Ovary (tissue), 10 donors: ENCODE measurements at places on chromosomes 11 and 22. TPM values are rescaled to one million over a fixed set of nuclear protein-coding genes. Genes with fewer than 3 reads are reported as not detected.

DNA sequence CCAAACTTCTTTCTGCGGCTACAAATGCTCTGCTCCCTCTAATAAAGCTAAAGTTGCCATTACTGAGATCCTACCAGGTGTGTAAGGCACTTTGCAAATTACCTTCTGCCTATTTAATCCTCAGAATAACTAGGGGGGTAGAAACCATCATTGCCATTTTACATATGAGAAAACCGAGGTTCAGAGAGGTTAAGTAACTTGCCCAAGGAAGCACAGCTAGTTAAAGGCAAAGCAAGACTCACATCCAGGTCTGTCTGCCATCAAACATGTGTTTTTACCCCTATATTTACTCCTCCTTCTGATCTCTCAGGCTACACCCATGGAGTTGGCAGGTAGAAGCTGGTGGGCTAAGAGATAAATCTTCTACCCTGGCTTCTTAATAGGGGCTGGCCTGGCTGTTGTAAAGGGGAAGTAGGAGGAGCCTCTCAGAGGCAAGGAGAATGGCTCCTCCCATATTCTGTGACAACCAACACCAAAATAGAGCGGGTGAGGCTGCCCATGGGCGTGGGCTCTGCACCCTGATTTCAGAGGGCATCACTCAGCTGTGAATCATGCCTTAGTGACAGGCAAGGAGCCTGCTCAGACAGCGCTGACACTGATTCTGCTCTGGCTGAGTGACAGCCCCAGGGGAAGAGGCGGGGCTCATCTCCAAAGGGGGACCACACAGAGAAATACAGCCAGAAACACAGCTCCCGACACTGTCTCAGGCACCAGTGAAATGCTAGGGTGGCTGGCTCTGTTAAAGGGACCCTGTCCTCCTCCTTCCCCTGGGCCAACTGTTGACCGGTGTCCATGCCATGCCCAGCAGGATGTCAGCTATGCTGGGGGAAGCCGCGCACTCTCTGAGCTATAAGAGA lies 106.8 kb downstream of the ABTB2 start:
- no peak for DNase-seq

UBASH3B gene
- 0.92 TPM for total RNA-seq

DNA sequence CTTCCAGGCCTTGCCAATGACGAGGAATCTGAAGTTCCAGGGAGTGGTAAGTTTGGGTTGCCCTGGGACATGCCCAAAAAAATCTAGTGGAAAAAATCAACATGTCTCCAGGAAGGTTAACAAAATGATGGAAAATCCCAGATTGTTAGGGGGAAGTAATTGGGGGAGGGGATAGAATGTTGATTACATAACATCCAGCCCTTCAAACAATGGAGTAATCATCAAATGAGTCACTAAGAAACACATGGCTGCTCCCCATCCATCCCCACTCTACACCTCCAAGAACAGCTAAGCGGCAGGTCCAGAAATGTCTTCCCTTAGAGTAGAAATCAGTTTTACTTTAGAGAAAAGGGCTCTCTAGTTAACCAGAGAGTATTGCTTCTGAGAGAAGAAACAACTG lies 94.9 kb downstream of the ETS1 start:
- no peak for DNase-seq

PLEKHA7 gene
- 14.6 TPM for total RNA-seq

SHANK3 gene
- 4.7 TPM for total RNA-seq

GRCh38 chr11:20596205-20597153 lies 2.9 kb upstream of the SLC6A5 start:
- no peak for DNase-seq

DNA sequence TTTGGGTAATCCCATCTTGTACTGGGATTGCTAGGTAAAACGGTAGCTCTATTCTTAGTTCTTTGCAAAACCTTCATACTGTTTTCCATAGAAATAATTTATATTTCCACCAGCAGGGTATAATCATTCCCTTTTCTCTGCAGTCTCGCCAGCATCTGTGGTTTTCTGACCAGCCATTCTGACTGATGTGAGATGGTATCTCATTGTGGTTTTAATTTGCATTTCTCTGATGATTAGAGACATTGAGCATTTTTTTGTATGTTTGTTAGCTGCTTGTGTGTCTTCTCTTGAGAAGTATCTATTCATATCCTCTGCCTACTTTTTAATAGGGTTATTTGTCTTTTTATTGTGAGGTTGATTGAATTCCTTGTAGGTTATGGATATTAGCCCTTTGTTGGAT lies 220.9 kb downstream of the PGR start:
- DNase-seq, result no peak

GRCh38 chr11:465896-466530 lies 15.9 kb downstream of the PTDSS2 start:
- DNase-seq, result no peak

DNA sequence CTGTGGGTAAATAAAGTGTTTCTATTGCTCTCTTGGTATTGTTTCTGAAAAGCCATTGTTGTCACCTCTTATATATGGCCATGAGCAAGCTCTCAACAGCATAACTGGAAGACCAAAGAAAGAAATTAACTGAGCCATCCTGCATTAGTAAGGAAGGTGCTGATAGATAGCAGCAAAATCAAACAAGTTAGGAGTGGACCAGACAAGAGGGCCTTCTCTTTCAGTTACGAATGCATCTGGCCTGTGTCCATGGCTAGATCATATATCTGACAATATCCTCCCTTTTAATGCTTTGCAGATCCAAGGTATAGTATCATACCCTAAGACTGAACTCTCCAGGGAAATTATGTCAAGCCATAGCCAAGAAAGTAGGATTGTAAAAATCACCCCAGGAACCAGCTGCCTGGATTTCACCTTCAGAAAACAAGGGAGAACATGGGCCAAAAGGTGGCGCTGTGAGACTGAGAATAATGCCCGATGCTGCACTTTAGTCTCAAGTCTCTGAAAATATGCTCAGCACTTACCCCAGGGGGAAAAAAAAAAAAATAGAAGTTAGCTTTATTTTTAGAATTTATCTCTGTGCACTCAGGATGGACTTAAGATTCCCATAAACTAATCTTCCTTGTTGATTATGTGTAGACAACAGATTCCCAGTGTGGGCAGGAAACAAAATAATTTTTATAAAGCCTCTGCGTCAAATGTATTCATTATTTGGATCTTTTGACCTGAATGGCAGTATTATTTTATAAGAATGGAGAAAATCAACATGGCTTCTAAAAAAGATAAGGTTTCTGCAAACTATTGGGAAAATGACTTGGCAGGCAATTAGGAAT lies 415.1 kb downstream of the ETS1 start:
- DNase-seq, result peak; percentile 68

DNA sequence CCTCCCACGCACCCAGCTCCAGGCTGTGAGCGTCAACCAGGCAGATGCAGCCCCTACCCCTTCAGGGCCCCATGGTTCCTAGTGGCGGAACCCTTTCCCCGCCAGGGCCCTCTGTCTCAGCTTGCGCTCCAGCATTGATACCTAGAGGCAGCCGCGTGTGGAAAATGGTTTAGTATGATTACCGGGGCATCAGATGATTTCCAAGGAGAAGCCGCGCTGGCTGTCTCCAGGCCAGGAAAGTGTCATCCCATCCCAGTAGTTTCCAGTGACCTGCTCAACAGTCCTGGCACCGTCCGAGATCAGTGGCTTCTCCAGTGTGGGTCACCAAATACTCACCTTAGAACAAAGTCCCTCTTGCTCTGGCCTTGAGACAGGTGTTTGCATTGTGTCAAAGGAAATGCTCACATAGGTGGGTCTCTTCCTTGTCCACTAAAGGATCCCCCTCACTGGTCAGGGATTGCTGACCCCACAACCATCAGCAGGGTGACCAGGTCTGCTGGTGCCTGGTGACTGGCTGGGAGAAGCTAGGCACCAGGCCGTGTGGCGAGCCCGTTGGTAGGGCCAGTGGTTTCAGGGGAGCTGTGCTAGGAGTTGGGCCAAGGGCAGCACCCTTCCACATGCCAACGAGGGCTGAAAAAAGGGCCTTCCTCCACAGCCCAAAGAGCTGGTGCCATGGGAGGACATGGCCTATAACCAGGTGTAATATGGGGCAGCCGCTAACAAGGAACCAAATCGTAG lies 109.4 kb downstream of the MORC2 start:
- no peak for DNase-seq

- DNase-seq, result no peak
Measured at GRCh38 chr11:25535467-25536272, 796.3 kb upstream of the ANO3 start.

GRCh38 chr11:95228081-95228749 lies 2.8 kb downstream of the SESN3 start:
- no peak for DNase-seq

IGF2 gene
- total RNA-seq, result 36.9 TPM

DNA sequence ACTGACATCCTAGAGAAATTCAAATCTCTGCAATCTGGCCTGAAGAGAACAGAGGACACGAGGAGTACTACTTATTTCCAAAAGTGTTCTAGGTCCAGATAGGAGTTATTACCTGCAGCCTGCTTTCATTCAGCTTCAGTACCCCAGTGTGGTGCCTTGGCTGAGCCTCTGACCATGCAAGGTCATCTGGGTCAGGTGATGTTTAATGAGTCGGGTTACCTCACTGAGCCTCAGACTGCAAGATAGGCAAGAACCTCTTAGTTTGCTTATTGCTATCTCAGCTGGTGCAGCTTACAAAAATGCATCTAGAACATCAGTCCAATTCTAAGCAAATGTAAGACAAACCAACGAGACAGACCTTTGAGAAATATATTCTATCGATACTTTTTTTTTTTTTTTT lies 9.5 kb upstream of the NF2 start:
- no peak for DNase-seq

TYR gene
- not detected for total RNA-seq

- DNase-seq, result peak; percentile 64
Measured at GRCh38 chr11:69638941-69639681, 1.8 kb upstream of the CCND1 start.

PHF21B gene
- 3.2 TPM for total RNA-seq

DNA sequence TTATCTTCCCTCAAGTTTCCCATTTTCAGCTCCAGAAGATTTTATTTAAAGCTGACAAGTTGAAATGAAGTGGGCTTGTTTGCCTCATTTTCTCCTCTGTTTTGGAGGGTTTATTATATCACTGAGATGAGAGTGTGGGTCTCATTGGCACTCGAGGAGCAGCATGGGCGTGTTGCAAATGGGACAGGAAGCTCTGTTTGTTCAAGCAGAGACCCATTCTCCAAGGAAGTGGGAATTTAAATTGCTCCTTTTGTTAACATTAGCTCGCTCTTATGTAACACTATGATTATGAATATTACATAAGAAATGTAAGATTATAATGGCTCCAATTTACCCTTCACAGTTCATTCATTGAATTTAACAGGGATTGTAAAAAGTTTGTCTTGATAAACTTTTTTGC lies 317.7 kb upstream of the CTSC start:
- no peak for DNase-seq

- DNase-seq, result no peak
Measured at GRCh38 chr22:27278946-27279345, 522.6 kb downstream of the MN1 start.

DNA sequence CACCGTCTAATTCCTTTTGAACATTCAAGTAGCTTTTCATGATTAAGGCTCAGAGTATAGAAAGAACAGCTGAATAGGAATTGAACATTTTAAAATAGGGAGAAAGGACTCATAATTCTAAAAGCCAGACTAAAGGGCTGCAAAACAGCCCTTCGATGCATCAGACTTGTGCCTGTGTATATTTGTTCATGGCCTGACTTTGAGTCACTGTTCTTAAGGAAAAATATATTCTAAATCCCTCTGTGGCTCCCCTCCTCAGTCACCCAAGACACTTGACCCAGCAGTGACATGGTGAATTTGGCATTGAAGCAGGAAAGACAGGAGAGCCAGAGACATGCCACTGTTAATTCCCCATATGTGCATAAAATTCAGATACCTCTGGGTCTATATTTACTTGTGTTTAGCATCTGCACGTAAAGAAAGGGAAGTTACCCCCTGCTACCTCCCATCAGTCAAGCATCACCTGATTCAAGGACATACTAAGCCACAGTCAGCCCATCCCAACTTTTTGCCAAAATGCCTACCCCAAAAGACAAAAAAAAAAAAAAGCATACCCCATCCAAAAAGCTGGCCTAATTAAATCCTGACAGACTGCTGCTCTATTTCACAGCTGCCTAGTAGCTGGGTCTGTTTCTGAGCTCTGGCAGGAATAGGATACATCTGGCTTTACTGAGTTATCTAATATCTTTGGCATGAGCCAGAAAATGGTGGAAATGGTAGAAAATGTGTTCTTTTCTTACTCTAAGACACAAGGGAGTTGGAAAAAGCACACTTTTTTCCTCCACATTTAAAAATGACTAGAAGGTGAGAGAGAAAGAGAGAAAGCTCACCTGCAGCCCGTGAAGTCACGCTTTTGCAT lies 93.5 kb downstream of the COMMD9 start:
- DNase-seq, result no peak

DNA sequence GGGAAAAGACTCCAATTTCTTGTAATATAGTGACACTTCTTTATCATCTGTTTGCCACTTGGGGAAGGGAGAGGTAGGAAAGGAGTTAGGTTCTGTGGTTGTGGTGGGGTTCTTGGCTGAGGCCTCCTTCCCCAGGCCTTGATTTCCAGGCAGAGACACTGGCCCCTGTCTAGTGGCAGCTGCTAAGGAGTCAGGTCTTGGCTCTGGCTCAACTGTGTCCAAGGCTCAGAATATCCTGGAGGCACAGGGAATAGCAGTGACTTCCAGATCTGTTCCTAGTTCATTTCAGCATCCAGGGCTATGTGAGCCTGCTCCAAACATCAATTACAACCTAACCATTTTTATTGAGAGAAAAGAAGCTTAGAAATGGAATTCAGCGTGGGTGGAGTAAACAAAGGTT lies 29.5 kb downstream of the PPFIBP2 start:
- DNase-seq, result no peak

DNA sequence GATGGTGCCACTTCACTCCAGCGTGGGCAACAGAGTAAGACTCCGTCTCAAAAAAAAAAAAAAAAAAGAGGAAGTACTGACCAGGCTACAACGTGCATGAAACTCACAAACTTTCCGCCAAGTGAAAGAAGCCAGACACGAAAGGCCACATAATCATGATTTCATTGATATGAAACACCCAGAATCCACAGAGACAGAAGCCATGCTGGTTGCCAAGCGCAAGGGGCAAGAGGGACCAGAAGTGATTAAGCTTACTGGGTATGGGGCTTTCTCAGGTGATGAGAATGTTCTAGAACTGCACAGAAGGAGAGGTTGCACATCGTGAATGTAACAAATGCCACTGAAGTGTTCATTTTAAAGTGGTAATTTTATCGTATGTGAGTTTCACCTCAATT lies 60.9 kb downstream of the CELSR1 start:
- DNase-seq, result no peak

DNA sequence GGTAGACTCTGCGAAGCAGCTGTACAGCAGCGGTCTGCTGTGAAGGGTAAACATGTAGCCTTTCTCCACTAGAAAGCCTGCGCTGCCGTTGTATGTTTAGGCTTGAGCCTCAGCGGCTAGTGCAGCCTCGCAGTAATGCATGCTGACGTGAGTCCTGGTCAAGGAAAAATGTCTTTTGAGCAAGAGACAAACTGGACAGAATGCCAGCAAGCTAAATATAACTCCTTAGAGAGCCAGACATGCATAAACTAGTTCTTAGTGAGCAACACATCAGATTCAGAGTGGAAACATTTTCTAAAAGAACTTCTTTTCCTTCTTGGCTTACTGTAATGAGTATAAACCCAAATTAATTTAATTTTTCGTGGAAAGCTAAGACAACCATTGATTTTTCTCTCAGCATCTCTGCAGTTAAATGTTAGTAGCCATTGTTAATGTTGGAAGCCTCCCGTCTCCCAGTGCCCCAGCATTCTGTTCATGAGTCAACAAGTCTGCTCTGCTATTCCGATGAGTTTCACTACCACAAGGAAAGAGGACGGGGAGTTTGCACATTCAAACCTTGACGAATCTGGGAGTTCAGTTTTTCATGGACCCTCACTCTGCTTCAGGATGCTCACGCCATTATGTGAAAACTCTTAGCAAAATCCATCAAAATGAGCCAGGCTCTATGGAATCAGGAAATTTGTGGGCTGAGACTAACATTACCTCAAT lies 51.4 kb downstream of the JAM3 start:
- peak; percentile 70 for DNase-seq
